ENCODE measurements at places on chromosomes 1 and 21.

GRCh38 chr1:198649968-198650338 lies 11.1 kb downstream of the PTPRC start:
- peak; percentile 77 for DNase-seq

DNA sequence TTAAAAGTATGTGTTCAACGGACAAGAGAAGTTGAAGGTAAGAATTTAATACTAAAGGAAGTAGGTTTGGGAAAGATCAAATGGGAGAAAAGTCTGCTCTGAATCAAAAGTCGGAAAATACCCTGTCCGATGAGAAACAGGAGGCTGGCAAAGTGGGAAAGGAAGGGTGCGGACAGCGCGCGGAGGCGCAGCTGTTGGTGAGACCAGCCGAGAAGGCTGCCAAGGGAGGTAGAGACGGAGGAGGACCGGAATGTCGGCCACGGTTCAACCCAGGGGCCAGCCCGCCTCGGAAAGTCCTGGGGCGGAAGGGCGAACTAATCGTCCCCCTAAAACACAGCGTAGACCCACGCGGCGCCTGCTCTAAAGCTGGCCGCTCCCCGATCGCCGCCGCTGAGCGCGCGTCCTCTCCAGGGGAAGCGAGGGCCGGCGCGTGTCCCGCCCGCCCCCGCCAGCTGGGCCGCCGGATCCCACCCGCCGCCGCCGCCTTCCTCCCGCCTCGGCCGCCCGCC lies 639 bp upstream of the SPATA1 start:
- DNase-seq, result no peak

DNA sequence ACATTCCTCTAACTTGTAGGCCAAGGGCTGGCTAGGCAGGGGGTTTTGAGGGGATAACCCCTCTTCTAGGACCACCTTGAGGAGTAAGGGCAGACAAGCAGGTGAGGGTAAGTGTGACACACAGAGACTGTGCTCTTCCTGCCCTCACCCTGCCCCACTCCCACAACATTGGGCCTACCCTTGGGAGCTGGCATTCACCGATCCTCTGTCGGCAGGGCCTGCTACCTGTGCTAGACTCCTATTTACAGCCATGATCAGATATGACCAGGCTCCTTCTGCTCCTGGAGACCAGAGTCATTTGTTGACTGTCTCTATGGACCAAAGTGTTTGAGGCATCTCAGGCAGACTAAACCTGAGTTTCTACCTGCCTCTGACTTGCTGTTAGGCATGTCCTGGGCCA lies 68.3 kb downstream of the SYF2 start:
- DNase-seq, result no peak

GRCh38 chr1:199102239-199102638 lies 463.4 kb downstream of the PTPRC start:
- DNase-seq, result no peak

DNA sequence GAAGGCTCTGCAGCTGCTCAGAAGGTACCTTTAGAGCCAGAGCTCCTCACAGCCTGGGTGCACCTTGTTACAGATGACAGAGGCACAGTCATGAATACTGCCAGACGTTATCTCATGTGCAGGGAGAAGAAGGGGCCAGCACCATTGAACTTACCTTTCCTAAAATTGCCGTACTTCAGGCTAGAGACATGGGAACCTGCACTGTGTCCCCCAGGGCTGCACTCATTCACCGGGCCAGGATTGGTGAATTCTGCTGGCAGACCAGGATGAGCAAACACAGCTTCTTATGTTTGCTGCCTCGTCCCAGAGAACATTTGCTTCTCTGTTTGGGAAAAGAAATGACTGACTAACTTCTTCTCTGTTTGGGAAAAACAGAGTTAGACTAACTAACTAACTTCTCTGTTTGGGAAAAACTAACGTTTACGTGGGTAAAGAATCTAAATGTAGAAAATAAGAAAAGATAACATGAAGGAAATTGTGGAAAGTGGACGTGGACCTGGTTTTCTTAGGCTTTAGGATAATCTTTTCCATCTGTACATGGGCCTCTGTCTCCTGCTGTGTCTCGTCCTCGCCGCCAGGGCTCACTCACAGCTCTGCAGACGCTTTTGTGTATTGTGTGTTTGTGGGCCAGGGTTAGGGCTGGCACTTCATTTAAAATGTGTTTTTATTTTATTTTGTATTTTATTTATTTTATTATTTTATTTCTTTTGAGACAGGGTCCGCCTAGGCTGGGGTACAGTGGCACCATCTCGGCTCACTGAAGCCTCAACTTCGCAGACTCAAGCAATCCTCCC lies 9.9 kb downstream of the OBSCN start:
- DNase-seq, result no peak

DNA sequence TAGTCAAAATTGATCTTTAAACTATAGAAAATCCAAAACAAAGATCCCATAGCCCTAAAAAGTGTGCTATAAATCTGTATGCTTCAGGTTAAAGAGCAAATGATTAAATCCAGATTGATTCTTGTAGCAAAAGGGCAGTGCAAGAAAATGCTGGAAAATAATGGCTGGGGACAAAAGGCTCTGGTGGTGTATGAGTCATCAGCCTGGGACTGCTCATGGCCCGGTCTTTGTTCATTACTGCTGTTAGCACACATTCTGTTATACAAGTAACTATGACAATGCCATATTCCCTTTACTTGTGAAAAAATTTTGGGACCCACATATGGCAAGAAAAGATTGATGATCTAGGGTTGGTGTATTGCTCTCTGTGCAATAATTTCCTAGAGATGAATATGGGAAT lies 89.1 kb downstream of the RWDD3 start:
- no peak for DNase-seq

DNA sequence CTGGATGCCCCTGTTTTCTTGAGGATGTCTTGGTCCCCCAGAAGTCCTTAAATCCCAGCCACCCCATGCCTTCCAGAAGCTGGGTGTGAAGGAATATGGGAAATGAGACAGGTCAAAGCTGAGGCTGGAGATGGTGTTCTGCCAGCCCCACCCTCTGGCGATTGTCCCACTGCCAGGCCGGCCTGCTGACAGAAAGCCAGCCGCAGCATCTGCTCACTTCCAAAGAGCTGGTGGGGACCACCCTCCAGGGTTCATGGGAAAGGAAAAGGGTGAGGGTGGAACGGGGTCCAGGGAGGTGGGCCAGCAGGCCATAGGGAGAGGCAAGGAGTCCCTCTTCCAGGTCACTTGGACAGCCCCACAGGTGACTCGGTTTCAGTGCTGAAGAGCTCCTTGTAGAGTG lies 1.9 kb upstream of the LINGO4 start:
- no peak for DNase-seq

- peak; percentile 31 for DNase-seq
Observed at GRCh38 chr1:62391369-62391971, 45.4 kb upstream of the USP1 start.

GRCh38 chr1:230028602-230029223 lies 38.3 kb upstream of the GALNT2 start:
- no peak for DNase-seq

GRCh38 chr1:82775406-82776000 lies 974.8 kb downstream of the ADGRL2 start:
- DNase-seq, result peak; percentile 11

- DNase-seq, result no peak
Observed at GRCh38 chr1:116483481-116484309, 87.1 kb downstream of the CD58 start.

GRCh38 chr1:57788313-57788712 lies 364.5 kb upstream of the DAB1 start:
- no peak for DNase-seq

DNA sequence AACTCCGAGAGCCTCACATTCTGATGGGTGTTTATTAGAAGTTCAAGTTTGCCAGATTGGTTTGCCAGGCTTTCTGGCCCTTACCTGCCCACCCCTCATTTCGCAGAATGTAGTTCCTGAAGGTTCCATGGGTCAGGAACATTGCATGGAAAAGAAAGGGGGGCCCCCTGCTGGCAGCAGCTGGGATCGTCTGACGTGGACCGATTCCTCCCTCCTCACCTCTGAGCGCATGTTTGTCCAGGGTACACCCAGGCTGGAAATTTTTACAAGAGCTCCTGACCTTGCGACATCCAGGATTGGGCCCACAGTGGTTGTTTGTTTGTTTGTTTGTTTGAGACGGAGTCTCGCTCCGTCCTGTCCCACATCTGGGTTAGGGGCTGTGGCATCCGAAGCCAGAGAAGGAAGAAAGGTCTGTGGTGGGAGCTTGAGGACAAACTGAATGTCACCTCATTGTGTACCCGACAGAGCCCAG lies 126.0 kb upstream of the TMEM51 start:
- DNase-seq, result peak; percentile 25

GRCh38 chr1:112410673-112411072 lies 14.7 kb downstream of the CTTNBP2NL start:
- no peak for DNase-seq

GRCh38 chr1:100036718-100037655 lies 67.2 kb downstream of the SLC35A3 start:
- peak; percentile 9 for DNase-seq

DNA sequence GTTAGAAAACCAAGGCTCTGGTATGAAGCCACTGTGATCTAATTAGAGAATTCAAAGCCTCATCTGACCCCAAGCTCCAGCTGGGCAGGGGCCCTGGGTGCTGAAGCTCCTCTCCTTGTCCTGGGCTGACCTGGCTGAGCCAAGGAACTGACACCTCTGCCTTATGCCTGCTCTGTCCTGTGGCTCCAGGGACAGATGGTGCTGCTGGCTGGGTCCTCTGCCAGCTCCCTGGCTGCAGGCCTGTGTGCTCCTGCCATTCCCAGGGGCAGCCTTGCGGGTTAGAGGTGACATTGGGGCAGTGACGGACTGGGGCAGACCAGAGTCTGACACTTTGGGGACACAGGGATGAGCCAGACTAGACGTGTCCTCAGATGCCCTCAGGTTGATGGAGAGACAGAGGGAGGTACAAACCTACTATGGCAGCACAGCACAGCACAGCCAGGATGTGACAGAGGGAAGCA lies 11.8 kb downstream of the ACOT11 start:
- DNase-seq, result no peak

- peak; percentile 61 for DNase-seq
Observed at GRCh38 chr1:206808615-206809014, 36.3 kb upstream of the IL10 start.

GRCh38 chr21:17660862-17661261 lies 48.2 kb upstream of the BTG3 start:
- no peak for DNase-seq

DNA sequence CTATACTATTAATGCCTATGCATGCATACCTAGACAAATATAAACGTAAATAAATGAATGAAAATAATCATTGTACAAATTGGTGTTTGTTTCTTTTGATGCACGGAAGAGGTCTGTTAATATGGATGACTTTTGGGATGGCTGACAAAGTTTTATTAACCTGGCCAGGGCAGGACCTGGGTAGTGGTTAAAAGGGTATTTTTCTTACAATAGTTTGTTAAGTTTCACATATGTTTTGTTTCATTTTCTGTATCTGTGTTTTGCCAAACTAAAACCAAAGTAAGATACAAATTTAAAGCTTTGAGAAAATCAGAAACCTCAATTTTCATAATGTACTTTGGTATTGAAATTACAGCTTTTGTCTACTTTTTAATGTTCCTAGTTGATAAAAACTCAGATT lies 222.7 kb upstream of the OLFM3 start:
- no peak for DNase-seq

DNA sequence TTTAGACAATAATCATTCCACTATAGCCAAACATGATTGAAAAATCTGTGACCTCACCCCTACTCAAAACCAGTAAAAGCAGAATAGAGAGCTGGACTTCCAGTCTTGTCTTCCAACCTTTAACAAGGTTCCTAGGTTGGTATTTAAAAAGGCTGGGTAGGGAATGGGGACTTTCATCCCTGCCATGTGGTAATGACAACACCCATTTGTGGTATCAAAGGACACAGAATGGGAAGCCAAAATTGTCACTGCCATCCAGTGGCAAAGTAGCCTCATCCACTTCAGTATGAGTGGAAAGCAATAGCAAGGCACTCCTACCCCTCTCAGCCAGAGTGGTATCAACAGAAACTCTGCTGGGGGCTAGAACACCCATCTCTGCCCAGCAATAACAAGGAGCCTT lies 33.9 kb downstream of the UCHL5 start:
- DNase-seq, result no peak

- DNase-seq, result no peak
Observed at GRCh38 chr1:107786203-107786845, 178.7 kb downstream of the VAV3 start.

DNA sequence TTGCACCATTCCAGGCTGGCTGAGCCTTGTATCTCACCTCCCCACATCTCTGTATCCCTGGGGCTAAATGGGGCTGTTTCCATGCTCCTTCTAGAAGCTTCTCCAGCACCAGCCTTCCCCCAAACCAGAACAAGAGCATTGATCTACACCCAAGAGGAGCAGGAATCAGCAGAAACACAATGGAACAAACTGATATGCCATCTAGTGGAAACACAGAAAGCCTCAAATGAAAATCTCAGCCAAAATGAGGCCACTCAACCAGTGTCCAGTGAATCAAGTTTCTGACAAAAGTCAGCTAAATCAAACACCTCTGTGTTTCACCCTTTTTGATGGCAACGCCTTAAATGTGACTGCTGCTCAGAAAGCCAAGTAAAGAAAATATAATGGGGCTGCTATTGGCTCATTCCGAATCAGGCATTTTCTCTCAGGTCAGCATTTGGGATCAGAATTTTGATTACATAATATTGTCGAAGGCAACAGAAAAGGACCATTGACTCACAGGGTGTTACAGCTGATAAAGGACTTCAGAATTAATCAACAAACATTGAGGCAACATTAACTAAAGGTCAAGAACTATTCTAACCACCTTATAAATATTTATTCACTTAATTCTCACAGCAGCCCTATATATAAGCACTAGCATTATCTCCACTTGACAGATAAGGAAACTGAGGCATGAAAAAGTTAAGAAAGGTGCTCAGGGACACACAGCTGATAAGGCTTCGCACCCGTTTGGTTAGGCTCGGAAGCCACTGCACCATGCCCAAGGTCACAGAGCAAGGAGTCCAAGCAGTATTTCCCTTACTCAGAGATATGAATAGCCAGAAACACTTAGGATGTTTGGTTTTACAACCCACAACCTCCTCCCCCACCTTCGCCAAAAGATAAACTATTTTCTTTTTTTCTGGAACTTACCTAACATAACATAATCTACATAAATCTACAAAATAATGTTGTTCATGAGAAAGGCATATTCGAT lies 85.8 kb upstream of the KCNJ15 start:
- DNase-seq, result no peak

DNA sequence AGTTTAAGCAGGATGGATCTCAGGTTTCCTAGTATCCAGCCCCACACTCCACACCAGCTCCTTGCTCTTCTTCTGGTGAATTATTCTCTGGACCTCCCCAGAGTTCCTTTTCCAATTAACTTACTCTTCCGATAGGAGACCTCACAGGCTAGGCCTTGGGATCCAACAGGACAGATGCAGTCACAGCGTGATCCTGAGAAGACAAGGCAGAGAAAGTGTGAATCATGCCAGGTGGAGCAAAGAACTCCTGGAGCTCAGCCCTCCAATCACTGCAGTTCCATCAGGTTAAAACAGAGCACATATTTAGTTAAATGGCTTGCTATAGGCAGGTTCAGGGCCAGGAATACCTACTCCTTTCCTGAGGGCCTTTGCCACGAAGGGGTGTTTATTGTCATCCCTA lies 34.1 kb downstream of the C8B start:
- no peak for DNase-seq

- no peak for DNase-seq
Observed at GRCh38 chr21:34874684-34875513, 174.2 kb downstream of the RUNX1 start.

All from activated CD4-positive, alpha-beta T cell treated with anti-CD3 and anti-CD28 coated beads, Interleukin-2, amount 50 U/mL, for 16 hours (primary cell).